ENCODE measurements at places on chromosomes 1 and 21. TPM values are rescaled to one million over a fixed set of nuclear protein-coding genes. Genes with fewer than 3 reads are reported as not detected.

GRCh38 chr21:36454093-36454531 is 25.8 kb downstream of the CLDN14 start:
- no peak for DNase-seq

GRCh38 chr1:205804605-205805004 is 8.4 kb downstream of the SLC41A1 start:
- no peak for DNase-seq

GRCh38 chr1:155607708-155608107 is 2.3 kb upstream of the MSTO1 start:
- DNase-seq = peak; percentile 52

GRCh38 chr21:34640858-34641257 is 25.9 kb upstream of the RCAN1 start:
- peak; percentile 39 for DNase-seq

- peak; percentile 86 for DNase-seq
Measured at GRCh38 chr1:115530407-115530806, 111.4 kb upstream of the VANGL1 start.

DNA sequence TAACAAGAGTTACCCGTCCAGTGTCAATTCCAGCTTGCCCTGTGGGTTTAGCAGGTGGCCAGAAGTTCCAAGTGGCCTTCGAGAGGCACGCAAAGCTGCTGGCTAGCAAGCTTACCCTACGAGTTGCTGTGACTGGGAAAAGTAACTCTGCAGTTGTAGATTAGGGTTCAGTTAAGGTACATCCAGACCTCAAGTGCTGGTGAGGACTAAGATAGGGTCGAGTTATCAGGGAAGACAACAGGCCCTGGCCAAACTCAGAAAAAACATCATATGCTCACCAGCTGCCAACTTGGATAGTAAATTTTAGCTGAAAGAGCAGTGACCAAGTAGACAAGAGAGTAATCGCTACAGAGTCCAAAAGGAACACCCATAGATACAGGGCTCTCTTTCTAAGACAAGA is 27.7 kb upstream of the LRRC7 start:
- DNase-seq = no peak

- DNase-seq = no peak
Measured at GRCh38 chr1:155591770-155592169, 18.2 kb upstream of the MSTO1 start.

The NLRP3 gene
- 0.23 TPM for total RNA-seq
